ENCODE measurements at places on chromosomes 3 and 15.

DNA sequence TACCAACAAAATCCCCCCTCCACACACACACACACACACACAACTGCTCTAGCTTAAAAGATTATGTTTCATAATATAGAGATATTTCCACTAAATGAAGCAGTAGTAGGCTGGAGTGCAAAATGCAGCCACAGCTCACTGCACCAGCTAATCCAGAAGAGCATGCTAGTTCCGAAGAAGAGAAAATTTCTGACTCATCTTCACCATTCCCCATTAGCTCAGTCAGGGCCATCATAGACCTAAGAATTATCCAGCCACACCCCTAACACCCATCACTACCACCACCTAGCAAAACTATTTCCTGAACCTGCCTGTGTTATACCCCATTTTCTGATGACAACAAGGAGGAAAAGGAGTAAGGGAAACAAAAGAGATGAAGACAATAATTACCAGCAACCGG lies 67.1 kb upstream of the UBE2E2 start:
- no peak for DNase-seq

- no peak for DNase-seq
Observed at GRCh38 chr3:127803619-127804018, 18.7 kb downstream of the MGLL start.

GRCh38 chr3:154143873-154144272 lies 22.7 kb downstream of the ARHGEF26 start:
- DNase-seq, result no peak

DNA sequence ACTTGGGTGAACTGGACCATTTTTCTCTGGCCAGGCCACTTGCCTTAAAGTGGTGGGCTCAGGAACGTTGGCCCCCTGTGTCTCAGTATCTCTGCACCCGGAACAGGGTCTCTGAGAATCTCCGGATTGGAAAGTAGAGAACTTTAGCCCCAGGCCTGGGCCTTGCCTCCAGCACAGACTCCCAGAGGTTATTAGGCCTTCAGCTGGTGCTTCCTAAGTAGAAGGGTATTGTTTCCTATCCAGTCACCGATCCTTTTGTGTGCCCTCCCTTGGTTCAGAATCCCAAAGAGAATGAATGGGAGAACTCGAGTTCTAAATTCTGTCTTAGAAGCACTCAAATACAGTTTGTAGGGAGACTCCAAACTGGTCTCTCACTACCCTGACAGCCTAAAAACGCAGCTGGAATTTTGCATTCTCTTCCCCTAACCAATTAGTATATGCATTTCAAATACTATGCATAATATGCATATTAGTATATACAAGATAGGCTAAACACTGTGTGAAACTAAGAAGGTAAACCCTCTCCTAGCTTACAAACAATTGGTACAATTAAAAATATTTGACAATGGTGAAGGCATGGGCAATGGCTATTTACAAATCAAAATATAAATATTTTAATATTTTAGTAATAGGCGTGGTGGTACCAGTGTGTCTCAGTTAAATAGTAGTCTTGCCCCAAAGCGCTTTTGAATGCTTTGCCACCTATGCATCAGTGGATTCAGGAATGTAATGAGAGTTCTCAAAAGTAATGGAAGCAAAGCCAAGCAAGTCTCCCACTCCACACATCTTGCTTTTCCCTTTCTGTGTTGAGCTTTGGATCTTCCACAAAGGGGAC lies 48.5 kb upstream of the SLC4A7 start:
- no peak for DNase-seq

DNA sequence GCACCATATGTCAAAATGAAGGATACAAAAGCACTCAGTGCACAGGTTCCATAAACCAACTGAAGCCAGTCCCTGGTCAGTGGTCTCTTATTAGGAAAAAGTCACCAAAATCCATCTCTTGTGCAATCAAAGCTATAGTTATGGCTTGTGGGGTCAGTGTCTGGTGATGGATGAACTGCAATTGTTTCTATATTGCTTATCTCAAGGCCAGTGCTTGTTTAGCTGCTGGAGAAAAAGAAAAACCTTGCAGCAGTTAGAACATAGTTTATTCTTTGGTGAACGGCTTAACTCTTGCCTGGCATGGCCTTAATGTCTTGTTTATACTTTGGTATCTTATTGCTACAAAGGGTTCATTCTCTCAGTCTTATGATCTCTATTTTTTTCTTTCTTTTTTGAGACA lies 2.9 kb upstream of the UQCRC1 start:
- DNase-seq, result no peak

DNA sequence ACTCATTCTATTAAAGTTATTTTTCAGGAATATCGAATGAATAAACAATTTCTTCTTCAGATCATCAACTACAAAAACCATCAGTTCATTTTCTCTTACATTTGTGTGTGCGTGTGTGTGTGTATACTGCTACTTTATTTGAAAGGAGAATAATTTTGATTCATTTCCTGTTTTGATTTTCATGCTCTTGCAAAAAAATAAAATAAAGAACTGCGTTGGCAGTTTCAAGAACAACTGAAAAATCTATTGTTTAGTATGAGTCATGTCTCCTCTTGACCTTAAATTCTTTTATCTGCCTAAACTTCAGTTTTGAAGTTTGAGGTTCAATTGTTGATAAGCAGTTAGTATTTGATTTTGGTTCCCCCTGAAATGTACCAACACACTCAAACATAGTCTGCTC lies 540.8 kb downstream of the FGF12 start:
- DNase-seq, result no peak

GRCh38 chr3:164351131-164351530 lies 727.2 kb downstream of the SI start:
- no peak for DNase-seq

GRCh38 chr15:81315452-81316175 lies 8.3 kb downstream of the STARD5 start:
- DNase-seq, result peak; percentile 58

GRCh38 chr3:133901083-133901482 lies 5.4 kb upstream of the RAB6B start:
- DNase-seq, result no peak

DNA sequence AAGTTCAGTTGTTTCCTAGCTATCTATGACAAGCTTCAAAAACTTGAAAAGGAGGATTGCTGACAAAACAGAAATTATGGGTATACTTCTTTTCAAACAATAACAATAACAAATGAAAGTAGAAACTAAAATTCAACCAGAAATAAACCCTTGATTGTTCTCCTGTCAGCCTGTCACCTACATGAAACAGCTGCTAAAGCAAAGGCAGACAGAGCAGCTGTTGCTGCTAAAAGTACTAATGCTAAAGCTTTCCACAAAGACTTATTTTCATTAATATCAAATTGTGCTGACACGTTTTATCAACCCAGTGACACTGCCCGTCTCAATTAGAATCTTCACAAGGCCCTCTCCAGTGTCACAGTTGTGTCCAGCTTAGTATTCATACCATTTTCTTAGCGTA lies 533.2 kb upstream of the GBE1 start:
- no peak for DNase-seq

- DNase-seq, result no peak
Observed at GRCh38 chr15:93719921-93720351, 511.4 kb upstream of the MCTP2 start.

GRCh38 chr3:188284455-188285212 lies 130.7 kb downstream of the LPP start:
- DNase-seq, result peak; percentile 46

- no peak for DNase-seq
Observed at GRCh38 chr15:89480505-89480904, 15.9 kb downstream of the RHCG start.

DNA sequence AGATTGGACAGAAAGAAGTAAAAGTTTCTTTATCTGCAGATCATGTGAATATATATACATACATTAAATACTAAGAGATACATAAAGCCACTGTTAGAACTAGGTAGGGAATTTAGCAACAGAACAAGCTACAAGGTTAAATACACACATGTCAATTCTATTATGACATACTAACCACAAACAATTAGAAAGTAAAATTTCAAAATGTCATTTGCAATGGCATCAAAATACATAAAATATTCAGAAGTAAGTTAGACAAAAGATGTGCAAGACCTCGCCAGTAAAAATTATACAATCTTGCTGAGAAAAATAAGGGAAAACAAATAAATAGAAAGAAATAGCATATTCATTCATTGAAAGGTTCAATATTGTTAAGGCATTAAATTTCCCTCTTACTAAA lies 200.0 kb upstream of the HES1 start:
- no peak for DNase-seq

DNA sequence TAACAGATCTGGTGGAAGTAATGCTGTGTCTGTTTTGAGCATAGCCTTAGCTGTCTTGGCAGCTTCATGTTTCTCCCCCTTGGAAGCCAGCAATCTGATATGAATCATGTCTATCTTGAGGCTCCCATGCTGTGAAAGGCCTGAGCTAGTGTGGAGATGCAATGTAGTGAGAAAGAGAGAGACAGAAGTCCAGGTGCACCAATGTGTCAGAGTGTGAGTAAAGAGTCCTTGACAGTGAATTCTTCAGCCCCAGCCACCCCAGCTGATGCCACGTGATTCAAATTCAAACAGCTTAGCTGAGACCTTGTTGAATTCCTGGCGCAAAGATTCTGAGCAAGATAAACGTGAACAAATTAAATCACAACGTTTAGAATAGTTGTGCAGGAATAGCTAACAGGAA lies 704.2 kb downstream of the EDEM1 start:
- no peak for DNase-seq

GRCh38 chr3:125622381-125622791 lies 27.1 kb upstream of the OSBPL11 start:
- no peak for DNase-seq

GRCh38 chr15:31517711-31518110 lies 191.1 kb downstream of the KLF13 start:
- no peak for DNase-seq

GRCh38 chr3:134652409-134652831 lies 1.6 kb upstream of the KY start:
- DNase-seq, result no peak

GRCh38 chr3:115689928-115690327 lies 66.6 kb downstream of the GAP43 start:
- DNase-seq, result no peak

- DNase-seq, result no peak
Observed at GRCh38 chr15:57235186-57235585, 141.1 kb upstream of the CGNL1 start.

DNA sequence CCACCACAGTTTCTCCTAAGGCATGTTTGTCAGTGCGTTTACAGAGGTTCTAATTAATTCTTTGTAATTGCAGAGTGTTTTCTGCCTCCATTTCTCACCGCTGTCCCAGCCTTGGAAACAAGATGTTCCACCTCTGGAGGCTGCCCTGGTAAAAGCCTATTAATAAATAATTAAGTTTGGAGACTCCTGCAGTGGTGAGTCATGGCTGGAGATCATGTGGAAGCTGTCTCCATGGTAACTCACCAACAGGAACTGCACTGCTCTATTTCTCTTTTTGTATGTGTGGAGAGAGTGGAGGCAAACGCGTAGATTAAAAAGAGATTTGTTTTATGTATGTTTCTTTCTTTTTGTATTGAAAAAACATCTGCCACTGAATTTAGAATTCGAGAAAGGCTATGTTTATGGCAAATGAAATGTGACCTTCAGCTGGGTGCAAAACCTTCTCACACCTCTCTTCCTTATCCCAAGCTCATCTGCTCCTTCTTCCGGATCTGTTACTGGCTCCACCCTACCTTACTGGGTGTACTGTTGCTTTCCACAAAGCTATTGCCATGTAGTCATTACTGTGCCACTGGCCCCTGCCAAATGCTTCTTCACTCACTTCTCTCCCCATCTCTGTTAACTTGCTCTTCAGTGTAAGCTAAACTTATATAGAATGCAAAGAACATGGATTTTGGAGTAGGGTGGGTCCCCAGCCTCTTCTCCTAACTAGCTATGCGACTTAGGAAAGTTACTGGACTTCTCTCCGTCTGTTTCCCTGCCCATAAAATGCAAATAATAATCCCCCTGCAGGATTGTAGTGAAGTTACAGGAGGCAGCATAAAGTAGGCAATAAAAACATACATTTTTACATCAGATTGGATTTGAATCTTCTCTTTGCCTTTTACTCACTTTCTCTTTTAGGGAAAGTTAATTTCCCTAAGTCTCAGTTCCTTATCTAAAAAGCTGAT lies 778.5 kb downstream of the NTRK3 start:
- no peak for DNase-seq

- no peak for DNase-seq
Observed at GRCh38 chr3:82038556-82038955, 277.1 kb upstream of the GBE1 start.

- DNase-seq, result no peak
Observed at GRCh38 chr3:175805825-175806224, 946.7 kb downstream of the NAALADL2 start.

GRCh38 chr3:161430307-161430706 lies 59.0 kb upstream of the SPTSSB start:
- DNase-seq, result no peak

- DNase-seq, result no peak
Observed at GRCh38 chr3:176554791-176555654, 642.3 kb downstream of the TBL1XR1 start.

GRCh38 chr15:36517758-36518157 lies 61.7 kb upstream of the CDIN1 start:
- no peak for DNase-seq

- DNase-seq, result no peak
Observed at GRCh38 chr15:62802612-62803011, 239.9 kb upstream of the TPM1 start.

DNA sequence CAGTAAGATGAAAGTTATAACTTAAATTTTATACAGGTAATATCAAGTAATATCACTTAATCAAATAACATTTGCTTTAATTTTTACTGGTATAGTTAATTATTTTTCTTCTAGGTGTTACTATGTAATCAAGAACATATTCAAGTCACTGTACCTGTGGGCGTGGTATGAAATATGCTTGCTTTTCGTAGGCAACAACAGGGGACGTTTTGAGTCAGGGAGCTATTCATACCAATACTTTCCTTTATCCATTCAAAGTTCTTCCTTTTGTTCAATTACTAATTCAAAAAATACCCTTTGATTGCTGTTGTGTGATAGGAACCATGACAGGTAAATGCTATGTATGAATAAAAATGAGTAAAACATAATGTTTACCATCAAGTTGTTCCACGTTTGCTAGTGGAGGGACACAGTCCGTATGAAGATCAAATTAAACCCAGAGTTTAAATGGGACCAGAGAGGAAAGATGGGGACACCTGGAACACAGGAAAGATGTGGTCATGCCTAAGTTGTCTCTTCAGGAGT lies 654.0 kb upstream of the KCNMB2 start:
- no peak for DNase-seq

DNA sequence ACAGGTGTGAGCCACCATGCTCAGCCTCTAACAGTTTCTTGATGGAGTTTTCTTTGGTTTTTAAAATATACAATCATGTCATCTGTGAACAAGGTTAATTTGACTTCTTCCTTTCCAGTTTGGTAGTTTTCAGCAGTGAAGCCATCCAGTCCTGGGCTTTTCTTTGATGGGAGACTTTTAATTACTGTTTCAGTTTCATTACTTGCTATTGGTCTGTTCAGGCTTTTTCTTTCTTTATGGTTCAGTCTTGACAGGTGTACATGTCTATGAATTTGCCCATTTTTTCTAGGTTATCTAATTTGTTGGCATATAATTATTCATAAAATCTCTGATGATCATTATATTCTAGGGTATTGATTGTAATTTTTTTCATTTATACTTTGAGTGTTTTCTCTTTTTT lies 36.8 kb downstream of the PFN2 start:
- no peak for DNase-seq
